Activated B cell treated with CpG ODN at 0.5 μM for 24 hours (primary cell): ENCODE measurements at places on chromosomes 7 and 10.

GRCh38 chr7:105131890-105132289, 117.9 kb downstream of the KMT2E start:
- no peak for DNase-seq

DNA sequence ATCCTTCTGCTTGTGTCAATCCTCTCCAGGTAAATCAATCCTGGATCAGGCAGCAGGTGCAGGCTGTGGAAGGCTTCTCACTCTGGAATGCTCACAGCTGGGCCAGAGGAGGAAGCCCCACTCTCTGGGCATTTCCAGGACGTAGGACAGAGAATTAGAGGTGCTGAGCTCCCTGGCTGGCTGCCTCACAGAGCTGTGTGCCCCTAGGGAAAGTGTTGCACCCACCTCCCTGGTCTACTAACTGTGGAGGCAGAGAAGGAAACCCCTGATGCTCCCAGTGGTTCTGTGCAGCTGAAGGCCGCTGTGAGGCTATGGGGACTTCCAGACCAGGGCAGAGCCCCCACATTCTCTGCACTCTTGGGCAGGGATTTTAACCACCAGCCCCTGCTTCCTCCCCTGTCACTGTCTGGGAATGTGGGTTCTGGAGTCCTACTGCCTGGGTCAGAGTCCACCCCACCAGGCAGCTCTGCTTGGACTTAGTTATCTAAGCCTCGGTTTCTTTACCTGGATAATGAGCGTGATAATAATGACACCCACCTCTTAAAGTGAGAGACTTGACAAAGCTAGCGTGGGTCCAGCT, 73.5 kb upstream of the EEPD1 start:
- no peak for DNase-seq

GRCh38 chr7:81957517-81957916, 187.7 kb upstream of the HGF start:
- DNase-seq, result no peak

DNA sequence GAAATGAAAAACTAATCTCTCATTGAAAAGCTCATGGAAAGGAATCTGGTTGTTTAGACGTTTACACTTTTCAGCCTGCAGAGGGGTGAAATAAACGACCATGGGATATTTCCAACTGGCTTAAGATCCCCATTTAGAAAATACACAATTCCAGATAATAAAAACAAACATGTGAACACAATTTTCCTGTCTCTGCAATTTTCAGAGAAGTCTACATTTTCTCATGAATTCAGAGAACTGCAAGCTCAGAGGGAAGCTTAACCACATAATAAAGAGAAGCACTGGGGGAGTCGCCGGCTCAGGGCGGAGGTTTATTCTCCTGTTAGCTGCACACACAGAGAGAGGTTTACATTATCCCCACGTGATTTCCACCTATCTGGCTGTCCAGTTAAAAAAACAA, 215.2 kb downstream of the FANK1 start:
- DNase-seq, result no peak

DNA sequence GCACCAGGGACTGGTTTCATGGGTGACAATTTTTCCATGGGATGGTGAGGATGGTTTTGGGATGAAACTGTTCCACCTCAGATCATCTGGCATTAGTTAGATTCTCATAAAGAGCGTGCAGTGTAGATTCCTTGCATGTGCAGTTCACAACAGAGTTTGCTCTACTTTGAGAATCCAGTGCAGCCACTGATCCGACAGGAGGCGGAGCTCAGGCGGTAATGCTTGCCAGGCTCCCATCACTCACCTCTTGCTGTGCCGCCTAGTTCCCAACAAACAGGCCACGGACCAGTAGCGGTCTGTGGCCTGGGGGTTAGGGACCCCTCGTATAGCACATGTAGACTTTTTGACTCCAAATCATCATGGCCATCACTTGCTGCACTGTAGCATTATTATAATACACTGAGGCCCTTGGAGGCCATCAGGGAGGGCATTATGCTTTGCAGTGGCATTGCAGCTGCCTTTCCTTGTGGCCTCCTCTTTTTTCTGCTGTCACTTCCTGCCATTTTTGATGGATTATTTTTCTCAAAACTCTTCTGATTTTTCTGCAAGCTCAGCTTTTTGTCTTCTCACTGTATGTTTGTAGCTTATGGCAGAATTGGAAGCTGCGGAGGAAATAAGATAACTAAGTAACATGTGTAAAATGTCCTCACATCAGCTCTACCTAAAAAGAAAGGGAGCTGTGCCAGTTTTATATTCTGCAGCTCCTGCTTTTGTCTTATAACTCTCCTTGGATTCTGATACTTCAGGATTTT, 18.5 kb downstream of the CSGALNACT2 start:
- DNase-seq, result no peak

GRCh38 chr7:113550966-113551365, 367.8 kb downstream of the PPP1R3A start:
- DNase-seq, result no peak

DNA sequence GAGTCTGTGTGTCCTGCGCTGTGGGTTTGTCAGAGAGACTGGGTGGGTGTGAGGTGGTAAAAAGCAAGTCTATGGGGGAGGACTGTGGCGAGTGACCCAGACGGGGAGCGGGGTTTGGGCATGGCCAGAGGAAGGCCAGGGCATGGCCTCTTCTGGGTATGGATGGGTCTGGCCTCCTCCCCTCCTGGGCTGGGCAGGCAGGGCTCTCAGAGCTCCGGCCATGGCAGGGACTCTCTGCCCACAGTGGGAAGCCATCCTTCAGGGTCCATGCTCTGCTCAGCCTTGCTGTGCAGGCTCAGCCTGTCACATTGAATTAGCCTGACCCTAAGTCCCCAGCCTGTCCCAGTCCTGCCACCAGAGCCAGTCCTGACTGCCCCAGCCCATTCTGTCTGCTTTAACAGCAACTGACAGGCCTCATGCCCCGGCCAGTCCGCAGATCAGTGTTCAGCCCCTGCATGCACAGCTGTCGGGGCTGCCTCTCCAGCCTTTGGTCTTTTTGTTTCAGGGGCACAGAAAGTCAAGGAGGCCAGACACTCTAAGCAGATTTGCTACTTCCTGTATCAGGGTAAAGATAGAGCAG, 7.9 kb downstream of the ANTXRL start:
- DNase-seq, result no peak

- no peak for DNase-seq
Observed at GRCh38 chr7:157461573-157462418, 125.0 kb downstream of the DNAJB6 start.

GRCh38 chr7:46220066-46220630, 299.1 kb upstream of the IGFBP3 start:
- no peak for DNase-seq

DNA sequence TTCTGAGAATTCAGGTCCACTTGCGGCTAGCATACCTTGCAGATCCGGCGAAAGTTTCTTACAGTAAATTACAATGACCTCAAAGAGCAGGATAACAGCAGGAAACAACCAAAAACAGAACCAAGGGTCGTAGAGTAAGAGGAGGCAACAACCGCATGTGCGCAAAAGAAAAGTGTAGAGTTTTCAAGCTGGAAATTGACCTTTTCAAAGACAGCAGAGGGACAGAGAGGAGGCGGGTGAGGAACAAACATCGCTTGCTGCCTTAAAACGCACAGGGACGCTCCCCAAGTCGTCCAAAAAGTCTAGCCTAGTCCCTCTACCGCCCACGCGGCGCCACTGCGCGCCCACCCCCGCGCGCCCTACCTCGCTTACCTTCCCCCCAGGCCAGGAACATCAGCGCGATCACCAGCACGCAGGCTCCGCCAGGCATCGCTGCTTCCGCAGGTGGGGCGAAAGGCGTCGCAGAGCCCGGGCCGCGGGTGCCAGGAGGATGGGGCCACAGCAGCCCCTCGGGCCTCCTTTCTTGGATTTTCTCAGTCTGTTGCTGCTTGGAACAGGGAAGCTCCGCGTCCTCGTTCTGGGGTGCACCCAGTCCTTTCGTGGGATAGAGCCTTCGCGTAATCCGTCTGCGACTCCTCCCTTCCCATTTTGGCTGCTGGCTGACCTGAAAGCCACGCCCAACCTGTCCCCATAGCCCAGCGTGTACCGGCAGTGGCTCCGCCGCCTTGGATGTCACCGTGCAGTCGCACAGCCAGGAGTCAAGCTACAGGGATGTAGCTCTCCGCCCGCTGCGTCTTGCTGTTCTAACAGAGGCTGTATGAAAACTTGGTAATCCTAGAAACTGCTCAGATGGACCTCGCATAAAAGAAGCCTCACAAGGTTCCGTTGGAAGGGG, at the start of gene VWDE:
TSS of gene VWDE (minus strand) at position 579 of the 895 bp plus-strand sequence. CDS start at position 430, 149 bp downstream.
- no peak for DNase-seq

GRCh38 chr10:29699621-29700020, 64.8 kb upstream of the SVIL start:
- DNase-seq, result no peak

DNA sequence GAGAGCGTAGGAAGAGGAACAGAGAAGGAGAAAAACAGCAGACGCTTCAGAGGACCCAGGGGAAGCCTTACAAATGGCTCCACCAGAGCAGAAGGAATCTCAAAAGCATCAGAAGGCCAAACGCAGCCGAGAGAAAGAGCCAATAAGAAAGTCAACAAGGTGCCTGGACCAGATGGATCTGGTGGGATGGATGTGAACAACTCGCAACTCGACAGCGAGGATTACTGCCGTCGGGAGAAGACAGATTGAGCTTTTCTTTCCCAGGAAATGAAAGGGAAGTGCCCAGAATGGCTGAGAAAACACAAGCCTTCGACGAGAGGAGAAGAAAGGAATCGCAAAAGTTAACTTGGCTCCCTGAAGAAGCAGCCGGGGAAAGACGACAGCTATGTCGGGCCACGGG, 132.8 kb upstream of the MGMT start:
- DNase-seq, result no peak

DNA sequence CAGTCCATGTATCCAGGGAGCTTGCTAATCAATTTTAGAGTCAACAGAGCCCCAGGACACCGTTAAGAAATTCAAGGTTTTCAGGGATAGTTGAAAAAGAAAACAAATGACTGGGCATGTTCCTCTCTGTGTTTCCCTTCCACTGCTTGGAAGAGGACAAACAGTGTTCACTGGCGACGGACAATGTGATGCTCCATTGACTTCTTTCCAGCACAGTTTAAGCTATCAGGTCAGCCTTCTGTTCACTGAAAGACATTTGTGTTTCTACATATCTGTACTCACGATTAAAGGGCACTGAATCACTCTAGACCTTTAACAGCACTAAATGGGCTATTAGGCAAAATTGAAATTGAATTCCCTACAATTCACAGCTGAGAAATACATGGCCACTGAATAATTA, 123.6 kb downstream of the RNLS start:
- DNase-seq, result no peak

DNA sequence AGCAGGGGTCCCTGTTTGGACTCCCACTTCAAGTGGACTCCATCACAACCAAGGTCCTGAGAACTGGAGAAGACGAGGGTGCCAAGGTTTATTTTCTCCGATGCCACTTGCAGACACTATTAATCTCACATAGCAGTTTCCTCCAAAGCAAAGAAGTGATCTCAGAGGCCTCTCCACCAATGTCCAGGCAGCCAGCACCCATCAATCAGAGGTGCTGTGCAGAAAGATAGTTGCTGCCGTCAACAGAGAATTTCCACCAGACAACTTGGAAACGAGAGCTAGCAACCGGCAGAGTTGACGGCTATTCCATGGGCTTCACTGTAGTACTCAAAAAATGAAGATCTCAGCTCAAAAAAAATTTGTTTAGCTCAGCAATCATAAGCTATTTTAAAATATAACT, 438.6 kb upstream of the PFKP start:
- DNase-seq, result no peak

DNA sequence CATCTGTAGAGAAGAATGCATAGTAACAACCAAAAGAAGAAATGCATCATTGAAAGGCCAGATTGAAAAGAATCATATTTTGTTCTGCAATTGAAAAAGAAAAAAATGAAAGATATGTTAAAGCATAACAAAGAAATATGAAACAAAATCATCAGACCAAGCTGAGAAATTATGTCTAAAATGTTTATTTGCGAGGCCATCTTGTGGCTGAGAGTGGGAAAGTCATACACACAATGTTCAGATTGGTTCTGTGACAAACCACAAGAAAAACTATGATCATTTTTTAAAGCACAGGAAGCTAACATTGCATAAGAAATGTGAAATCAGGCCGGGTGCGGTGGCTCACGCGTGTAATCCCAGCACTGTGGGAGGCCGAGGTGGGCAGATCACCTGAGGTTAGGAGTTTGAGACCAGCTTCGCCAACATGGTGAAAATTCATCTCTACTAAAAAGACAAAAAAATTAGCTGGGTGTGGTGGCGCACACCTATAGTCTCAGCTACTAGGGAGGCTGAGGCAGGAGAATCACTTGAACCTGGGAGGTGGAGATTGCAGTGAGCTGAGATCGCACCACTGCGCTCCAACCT, 36.6 kb downstream of the ABCB5 start:
- no peak for DNase-seq

DNA sequence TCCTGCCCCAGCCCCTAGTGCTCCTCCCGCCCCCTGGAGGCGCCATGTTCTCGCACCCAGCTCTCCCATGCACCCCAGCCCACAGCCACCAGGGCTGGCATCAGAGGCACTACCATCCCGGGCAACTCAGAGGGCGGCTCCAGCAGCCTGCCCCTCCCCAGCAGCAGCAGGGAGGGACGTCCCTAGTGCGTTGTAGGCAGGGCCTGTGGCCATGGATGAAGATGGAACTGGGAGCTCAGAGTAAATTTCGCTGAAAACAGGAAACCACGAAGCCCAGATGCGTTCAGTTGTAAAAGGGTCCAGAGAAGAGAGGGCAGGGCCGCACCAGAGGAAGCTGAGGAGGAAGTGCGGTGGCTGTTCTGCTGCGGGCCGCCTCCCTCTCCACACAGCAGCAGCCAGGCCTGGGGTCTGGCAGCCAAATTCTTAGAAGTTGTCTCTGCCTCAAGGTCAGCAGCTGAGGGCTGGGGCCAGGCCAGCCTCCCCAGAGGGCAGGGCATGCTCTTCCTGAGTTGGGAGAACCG, 24.6 kb downstream of the VSIR start:
- peak; percentile 53 for DNase-seq

DNA sequence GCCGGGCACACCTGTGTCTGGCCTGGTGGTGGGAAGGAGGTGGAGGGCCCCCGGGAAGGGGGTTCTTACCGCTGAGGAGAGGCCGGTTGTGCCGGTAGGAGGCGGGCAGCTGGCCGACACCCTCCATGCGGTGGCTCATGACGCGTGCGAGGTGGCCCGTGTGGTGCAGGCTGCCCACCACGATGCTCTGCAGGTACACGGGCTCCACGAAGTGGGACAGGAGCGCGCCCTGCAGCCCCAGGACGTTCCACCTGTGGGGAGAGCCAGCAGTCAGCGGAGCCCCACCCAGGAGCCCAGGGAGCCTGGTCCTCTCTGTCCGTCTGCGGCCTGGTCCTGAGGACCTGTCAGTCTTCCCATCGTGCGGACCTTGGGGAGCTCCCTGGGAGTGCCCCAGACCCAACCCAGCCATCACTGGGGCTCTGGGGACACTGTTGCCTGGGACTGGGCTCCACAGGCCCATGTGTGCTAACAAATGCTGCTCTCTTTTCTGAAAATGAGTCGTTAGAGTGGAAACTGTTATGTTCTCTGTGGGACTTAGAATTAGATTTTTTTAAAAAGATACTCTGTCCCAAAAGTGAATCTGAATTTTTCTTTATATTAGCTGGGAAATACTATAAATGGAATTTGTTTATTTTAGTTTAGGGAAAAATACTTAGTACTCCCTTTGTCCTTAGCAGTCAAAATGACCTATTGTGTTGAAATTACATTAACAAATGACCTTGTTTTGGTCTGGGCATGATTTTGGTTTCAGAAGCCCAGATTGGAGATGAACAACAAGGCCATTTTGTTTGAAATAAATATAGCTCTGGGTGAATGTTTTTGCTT, 143.9 kb downstream of the WDR37 start:
- DNase-seq, result no peak
